Tibial nerve (tissue), 4 donors: ENCODE measurements at places on chromosomes 2 and 18. TPM values are rescaled to one million over a fixed set of nuclear protein-coding genes. Genes with fewer than 3 reads are reported as not detected.

The REG3G gene
- not detected for total RNA-seq

The ABCG5 gene
- total RNA-seq = not detected

GRCh38 chr2:143515318-143515717, 386.1 kb downstream of the ARHGAP15 start:
- no peak for DNase-seq

The REEP1 gene
- total RNA-seq = 3.3 TPM

DNA sequence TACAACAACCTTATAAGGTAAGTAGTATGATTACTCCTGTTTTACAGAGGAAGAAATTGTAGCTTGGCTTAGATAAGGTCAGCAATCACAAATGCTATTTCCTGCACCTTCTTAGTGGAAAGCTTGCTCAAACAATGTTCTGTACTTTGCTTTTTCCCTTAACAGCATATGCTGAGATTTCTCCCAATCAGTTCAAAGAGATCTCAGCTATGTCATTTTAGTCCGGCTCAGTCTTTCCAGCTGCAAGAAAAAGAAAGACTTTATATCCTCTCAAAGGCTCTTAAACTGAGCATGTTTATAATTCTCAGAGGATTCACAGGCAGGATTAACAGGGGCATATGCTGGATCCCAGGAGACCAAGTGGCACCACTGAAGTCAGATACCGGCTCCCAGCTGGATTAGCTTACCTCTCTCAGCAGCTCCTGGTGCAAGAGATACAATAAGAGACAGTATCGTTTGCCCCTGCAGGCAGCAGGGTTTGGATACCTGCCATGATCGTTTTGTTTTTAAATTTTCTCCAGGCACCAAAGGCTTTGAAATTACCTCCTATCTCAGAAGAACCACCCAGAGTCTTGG, 29.5 kb downstream of the KIAA2012 start:
- no peak for DNase-seq

The EN1 gene
- total RNA-seq = 0.78 TPM

The NR4A2 gene
- total RNA-seq = 25.3 TPM
